Choroid plexus epithelial cell (primary cell): ENCODE measurements at places on chromosomes 7 and 10.
A peak's percentile ranks its signal among the peaks of the same experiment; 100 is the strongest.

DNA sequence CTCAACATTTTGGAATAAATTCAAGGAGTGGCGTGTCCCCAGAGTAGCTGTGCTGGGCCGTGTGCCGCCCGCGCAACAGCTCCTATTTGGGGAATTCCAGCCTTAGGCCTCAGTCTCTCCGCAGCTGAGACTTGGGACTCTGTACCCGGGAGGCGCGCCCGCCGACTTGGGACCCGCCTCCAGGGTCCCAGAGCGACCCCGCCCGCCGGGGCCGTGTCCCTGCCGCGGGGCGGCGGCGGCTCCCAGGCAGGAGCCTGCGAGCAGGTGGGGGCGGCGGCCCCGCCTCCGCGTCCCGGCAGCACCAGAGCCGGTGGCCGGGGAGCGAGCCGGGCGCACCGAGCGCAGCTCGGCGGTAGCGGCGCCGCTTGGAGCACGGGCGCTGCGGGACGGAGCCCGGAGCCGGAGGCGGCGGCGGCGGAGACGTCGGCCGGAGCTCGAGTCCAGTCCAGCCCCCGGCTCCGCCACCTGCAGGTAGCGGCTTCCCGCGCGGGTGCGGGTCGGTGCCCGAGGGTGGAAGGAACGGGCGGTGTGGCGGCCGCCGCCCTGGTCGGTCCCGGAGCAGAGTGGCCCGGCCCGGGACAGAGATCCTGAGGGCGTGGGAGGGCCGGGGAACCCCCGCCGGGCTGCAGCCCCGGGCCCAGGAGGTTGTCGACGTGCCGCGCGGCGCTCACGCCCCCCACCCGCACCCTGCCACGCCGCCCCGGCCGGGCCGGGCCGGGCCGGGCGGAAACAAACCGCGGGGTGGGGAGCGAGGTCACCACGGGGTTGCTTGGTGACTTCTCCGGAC, at the start of gene WIPF3:
Gene WIPF3, plus strand, starts transcription at position 301 of the 787 bp plus-strand sequence. CDS start 28,217 bp downstream, outside the sequence.
- no peak for DNase-seq

DNA sequence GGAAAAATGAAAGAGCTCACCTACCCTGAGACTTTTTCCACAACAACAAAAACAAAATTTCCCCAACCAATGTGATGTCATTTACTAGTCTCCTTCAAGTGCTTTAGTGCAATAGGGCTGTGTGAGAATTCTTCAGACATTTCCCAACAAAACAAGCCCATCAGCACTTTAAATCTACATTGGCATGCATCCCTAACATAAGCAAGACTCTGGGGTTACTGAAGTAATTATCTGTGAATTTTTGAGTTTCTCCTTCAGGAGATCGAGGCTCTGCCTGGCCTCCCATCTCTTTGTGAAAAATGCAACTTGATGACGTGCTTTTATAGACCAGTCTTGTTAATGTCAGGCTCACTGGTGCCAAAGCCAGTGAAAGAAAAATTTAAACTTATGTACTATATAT, 255.6 kb downstream of the GFRA1 start:
- DNase-seq, result no peak

DNA sequence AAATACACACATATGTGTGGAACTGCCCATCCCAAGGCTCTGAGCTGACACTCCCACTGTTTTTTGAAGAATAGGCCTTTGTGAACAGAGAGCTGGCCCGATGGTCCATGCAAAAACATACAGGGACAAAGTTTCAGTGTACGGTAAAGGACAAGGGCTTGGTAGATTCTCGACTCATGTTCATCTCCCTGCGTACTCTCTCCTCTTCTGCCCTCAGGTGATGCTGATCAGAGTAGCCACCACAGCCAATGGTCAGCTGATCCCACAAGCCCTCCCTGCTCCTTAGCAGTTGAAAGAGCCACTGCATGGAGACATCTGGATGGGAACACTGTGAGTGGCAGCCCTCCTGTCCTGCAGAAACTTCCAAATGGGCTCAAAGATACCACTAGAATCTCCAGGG, 23.1 kb upstream of the C10orf71 start:
- no peak for DNase-seq

- DNase-seq, result no peak
Observed at GRCh38 chr10:122236690-122237306, 34.3 kb upstream of the BTBD16 start.

GRCh38 chr10:112678581-112678980, 231.6 kb downstream of the VTI1A start:
- DNase-seq, result no peak

DNA sequence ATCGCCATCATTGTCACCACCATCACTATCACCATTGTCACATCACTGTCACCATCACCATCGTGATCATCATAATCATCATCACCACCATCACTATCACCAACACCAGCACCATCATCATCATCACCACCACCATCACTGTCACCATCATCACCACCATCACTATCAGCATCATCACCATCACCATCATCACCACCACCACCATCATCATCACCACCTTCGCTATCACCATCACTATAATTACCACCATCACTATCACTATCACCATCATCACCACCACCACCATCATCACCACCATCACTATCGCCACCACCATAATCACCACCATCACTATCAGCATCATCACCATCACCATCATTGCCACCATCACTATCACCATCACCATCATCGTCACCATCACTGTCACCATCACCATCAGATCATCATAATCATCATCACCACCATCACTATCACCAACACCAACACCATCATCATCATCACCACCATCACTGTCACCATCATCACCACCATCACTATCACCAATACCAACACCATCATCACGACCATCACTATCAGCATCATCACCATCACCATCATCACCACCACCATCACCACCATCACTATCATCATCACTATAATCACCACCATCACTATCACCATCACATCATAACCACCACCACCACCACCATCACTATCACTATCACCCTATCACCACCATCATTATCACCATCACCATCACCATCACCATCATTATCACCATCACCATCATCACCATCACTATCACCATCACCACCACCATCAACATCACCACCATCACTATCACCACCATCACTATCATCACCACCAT, 6.0 kb upstream of the GNA12 start:
- DNase-seq, result no peak

- DNase-seq, result no peak
Observed at GRCh38 chr7:74223711-74224510, 14.1 kb downstream of the LAT2 start.

- DNase-seq, result peak; percentile 25
Observed at GRCh38 chr10:45495438-45496152, 121.6 kb downstream of the ALOX5 start.

- DNase-seq, result no peak
Observed at GRCh38 chr10:97007417-97007816, 175.3 kb downstream of the LCOR start.

GRCh38 chr10:107545717-107546116, 381.2 kb upstream of the SORCS1 start:
- DNase-seq, result no peak

- no peak for DNase-seq
Observed at GRCh38 chr7:132023466-132023865, 467.0 kb upstream of the PODXL start.

DNA sequence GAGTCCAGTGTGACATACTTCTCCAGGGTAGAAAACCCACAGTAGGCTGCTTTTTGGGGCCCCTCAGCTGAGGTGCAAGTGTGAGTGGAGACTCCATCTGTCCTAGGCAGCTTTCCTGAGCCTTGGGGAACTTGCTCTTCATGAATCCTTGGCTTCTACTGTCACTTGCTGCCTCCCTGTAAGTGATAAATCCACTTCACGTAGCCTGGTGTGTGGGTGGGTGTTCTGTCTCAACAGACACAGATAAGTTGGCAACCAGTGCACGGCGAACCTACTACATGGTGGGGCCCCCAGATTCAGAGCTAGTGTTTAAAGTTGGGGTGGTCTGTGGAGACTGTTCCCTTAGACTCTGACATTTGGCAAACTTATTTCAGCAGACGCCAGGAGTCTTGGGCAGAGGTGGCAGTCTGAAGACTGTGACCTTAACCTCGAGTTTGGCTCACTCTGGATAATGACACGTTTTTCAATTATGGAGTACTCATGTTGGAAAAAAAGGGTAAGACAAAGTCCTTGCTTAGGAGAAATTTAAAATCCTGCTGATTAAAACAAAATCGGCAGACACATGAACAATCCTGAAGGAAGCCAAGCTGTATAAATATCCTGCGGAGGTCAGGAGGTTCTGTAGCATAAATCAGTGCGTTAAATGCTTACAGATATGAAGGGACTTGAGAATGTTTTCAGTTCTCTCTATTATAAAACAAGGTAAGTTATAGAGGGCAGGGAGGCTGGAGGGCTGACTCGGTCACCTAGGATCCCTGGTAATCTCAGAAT, 376.9 kb downstream of the PHTF2 start:
- no peak for DNase-seq

GRCh38 chr7:107387573-107388219, 82.2 kb upstream of the GPR22 start:
- DNase-seq, result peak; percentile 88

GRCh38 chr10:75971402-75972211, 540.2 kb downstream of the LRMDA start:
- peak; percentile 83 for DNase-seq

DNA sequence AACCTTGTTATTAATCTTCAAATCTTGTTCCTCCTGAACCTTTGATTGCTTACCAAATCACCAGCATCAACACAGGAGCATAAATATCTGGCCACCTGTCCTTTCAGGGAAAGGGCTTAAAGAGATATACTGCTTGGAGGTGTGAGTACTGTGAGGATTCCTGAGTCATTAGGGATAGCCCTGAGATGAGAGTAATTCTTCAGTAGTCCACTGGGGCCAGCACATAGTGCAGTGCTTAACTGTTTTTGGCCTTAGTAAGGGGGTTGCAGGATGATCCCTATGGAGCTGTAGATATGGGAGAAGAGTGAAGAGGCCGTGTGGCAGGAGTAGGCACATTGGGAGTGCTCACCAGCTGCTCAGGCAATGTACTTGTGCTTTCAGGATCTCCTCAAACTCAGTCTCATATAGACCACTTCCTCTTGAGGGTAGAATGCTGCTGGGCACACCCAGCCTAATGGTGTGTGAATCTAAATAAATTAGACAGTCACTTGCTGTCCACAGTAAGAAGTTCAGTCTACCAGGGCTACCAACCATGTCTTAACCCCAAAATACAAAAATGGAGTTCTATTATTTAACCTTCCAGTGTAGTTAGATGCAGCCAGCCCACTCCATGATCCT, 26.5 kb upstream of the GPR141 start:
- DNase-seq, result no peak

GRCh38 chr10:78255214-78255613, 221.6 kb downstream of the RPS24 start:
- no peak for DNase-seq

- no peak for DNase-seq
Observed at GRCh38 chr7:24862461-24862860, 105.2 kb upstream of the GSDME start.

- DNase-seq, result no peak
Observed at GRCh38 chr7:571718-572415, 52.2 kb upstream of the PDGFA start.

DNA sequence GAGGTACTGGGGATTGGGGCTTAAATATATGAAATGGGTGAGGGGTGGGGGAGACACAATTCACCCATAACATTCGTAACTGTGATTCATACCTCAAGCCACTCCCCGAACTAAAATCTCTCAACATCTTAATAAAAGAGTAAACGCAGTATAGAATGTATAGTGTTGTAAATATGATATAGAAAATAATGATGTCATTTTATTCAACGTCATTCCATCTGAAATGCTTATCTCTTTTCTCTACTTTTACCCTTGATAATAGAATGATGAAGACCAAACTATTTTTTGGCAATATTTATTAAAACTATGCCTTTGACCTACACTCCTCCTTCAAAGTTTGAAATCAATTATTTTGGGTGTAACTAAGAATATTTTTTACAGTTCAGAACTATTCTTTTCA, 36.4 kb downstream of the FRA10AC1 start:
- DNase-seq, result no peak

DNA sequence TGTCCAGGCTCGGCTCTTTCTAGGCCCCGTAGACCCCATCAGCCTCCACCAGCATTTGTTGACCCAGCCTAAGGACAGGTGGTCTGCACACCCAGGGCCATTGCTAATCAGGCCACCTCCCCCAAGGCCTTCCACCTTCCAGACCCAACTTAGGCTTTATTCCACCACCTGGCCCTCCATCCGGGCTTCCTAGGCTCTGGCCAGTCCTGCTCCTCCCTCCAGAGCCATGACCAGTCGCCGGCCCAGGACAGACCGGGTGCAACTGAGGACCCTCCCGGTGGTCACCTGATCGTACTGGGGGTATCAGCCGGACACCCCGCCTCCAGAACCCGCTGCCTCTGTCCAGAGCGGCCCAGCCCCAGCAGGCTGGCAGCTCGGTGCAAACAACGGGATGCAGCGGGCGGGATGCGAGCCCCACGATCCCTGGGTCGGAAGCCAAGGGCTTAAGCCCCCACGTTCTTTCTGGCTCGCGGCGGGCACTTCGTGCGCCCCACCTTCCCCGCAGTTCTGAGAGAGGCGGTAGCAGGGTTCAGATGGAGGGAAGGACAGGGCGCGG, 545 bp downstream of the NACAD start:
- no peak for DNase-seq

DNA sequence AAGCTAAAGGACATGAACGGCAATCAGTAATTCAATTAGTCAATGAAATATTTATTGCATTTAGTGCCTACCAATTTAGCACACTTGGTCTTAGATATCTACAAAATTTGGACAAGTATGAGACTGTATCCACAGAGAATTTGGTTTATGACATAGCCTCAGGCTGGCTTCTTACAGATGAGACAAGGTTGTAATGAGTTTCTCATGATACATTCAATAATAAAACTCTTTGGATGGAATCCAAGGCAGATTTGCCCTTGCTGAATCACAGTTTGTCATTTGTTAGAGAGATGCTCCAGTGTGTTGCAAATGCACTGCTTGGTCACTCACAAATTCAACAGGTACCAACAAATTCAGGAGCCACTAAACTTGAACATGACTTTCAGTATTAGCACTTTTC, 162.5 kb downstream of the GPR37 start:
- no peak for DNase-seq

DNA sequence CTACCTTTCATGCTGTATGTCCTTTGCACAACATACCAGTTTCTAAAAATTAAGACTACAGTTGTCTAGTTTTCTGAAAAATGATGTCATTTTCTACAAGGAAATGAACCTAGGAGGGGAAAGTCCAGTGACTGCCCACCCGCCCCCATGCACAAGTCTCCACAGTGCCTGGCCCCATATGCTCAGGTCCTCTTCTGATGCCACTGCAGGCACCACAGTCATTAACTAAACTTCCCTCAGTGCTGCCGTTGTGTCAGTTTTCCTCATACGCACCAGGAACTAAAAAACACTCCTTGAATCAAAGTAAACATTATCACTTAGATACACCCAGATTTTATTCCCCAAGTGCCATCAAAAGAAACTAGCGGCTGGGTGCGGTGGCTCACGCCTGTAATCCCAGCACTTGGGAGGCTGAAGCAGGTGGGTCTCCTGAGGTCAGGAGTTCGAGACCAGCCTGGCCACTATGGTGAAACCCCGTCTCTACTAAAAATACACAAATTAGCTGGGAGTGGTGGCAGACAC, 6.9 kb upstream of the TNS3 start:
- DNase-seq, result no peak

- DNase-seq, result peak; percentile 54
Observed at GRCh38 chr7:40000734-40001315, 50.8 kb downstream of the CDK13 start.

- DNase-seq, result peak; percentile 56
Observed at GRCh38 chr10:114320249-114321116, 81.4 kb downstream of the VWA2 start.

GRCh38 chr10:3486346-3487065, 298.5 kb downstream of the KLF6 start:
- peak; percentile 43 for DNase-seq

- DNase-seq, result peak; percentile 57
Observed at GRCh38 chr7:122965306-122965705, 30.2 kb downstream of the TAS2R16 start.
